ENCODE measurements at places on chromosomes 1 and 21.

DNA sequence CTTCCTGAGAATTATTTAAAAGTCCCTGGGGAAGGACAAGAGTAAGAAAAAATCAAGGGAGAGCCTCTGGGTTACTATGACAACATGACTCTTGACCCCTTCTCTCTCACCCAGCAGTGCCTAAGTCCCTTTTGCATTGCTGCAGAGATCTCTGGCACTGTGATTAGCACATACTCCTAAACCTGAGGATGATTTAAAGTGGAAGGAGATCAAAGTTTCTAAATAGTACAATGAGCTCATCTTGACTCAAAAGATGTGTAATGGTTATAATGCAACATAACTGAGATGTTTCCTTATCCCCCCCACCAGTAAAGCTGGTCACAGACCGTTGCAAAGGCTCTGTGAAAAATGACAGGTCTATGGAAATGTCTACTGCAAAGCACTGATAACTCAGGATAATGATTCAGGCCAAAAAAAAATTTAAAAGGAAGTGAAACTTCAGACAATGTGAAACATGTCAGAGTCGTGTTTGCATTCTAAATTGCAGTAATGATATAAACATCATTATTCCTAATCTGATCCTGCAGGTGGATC lies 519.2 kb downstream of the KIF26B start:
- DNase-seq = no peak

DNA sequence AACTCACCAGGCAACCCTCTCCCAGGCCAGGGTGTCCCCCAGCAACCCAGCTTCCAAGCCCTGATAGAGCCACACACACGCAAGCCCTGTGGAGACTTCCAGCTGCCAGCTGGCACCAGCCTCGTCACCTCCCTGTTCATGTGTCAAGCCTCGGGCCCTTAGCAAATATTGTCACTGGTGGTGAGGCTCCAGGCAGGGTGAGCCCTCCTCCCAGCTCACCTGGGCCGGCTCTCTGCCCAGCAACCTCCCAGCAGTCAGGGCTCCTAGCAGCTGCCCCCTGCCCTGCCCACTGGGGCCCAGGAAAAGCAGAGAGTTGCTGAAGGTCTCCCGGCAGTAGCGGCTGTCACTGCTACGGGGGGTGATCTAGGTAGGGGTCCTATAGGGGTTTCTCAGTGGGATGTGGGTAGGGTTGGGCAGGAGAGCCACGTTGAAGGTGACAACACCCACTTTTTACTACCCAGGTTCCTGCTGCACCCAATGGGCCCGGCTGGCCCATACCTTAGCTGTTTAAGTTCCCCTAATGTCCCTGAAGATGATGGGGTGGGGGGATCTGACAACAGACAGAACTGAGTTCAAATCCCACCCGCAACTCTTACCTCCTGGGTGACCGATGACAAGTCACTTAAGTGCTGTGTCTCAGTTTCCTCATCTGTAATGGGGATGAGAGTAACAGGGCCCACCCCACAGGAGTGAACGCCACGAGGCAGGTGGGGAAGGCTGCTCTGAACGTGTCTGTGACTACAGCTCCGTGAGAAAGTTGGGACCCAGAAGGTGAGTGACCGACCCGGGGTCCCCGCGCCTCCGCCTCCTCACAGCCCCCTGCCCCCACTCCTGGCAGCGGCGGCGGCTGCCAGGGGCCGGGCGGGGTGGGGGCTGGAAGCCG lies 678 bp downstream of the TTC39A start:
- no peak for DNase-seq

DNA sequence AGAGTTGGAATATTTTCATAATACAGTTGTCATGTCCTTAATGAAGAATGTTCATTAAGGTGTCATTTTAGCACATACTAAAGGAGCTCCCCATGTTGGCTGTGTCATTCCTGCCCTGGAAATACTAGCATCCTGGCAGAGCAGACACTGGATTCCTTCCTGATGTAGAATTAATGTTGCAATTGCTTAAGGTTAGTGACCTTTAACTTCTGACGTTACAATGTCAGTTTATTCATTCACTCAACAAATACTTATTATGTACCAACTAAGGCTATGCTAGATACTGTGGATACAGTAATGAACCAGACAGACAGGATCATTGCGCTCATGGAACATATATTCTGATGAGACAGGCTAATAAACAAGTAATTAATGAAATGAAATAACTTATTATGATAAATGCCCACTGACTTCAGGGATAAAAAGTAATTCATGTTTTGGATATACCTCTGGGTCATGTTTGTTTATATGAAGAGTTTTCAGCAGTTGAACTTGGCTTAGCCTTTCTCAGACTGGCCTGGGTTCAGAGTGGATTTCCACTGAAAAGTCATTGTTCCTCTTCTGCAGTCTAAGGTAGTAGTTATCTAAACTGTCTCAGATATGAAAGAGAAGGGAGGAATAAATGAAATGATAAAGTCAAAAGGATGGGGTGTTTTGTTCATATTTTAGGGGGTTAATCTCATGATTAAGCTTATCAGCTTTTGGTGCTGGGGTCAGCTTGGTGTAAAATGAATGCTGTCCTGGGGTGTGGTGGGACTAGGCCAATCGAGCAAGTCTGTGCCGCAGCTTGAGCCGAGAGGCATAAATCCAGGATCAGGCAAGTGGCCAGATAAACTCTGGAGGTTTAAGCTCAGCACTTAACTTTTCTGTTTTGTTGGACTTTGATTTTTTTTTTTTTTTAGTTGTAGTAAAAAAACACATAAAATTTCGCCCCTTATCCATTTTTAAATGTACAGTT lies 43.3 kb upstream of the KCNQ4 start:
- no peak for DNase-seq

- no peak for DNase-seq
Observed at GRCh38 chr1:67668660-67669059, 16.3 kb upstream of the GADD45A start.

- no peak for DNase-seq
Observed at GRCh38 chr21:38211321-38211720, 45.5 kb upstream of the KCNJ15 start.

- no peak for DNase-seq
Observed at GRCh38 chr1:244552336-244552735, 91.3 kb downstream of the CATSPERE start.

DNA sequence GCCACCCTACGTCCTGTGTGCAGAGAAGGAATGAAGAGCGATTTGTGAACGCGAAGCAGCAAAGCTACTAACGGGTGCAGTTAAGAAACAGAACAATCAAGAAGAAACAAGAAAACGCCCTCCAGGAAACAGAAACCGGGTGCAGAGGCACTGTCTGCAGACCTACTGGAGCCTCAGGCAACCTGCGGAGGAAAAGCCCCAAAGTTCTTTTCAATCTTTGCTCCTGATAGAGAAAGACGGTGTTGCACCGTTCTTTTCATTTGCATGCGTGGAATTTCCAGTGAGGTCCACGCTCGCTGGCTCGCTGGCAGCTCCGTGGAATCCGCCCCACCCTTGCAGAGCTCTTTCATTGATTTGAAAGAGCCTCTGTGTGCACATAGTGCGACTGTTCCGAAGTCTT lies 37.0 kb upstream of the PDE9A start:
- DNase-seq = no peak

DNA sequence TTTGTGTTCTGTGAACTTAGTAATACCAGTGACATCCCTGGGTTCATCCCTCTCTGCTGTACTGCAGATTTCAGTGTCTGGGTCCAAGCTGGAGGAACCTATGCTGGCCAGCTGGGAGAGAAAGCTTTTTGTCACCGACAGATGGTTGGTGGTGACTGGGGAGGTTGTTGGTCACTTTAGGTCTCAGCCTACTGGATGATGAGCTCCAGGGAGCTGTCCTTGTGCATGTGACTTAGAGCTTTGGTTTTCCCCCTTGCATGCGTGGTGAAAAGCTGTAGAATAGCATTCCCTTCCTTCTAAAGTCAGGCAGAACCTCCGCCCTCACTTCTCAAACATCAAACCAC lies 22.9 kb upstream of the IKBKE start:
- DNase-seq = no peak

- no peak for DNase-seq
Observed at GRCh38 chr21:26098772-26099397, 71.7 kb downstream of the APP start.

GRCh38 chr1:218480588-218481099 lies 135.5 kb downstream of the TGFB2 start:
- DNase-seq = no peak

DNA sequence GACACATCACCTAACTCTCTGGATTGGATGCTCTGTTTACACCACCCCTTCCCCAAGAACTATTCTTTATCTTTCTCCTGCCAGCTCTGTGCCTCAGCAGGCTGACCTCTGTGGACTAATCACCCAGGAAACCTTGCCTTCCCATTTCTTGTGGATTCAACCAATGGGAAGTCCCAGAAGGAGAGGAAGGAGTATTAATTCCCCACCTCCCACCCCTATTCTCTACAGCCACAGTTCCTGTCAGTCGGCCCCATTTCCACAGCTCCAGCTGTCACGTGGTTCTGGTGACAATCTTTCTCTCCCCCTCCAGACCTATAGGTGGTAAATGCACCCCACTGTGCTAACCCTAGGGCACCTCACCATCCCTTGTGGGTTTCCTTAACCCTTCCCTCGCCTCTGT lies 46.8 kb upstream of the SSBP3 start:
- DNase-seq = no peak

- no peak for DNase-seq
Observed at GRCh38 chr21:34971656-34972055, 77.4 kb downstream of the RUNX1 start.

DNA sequence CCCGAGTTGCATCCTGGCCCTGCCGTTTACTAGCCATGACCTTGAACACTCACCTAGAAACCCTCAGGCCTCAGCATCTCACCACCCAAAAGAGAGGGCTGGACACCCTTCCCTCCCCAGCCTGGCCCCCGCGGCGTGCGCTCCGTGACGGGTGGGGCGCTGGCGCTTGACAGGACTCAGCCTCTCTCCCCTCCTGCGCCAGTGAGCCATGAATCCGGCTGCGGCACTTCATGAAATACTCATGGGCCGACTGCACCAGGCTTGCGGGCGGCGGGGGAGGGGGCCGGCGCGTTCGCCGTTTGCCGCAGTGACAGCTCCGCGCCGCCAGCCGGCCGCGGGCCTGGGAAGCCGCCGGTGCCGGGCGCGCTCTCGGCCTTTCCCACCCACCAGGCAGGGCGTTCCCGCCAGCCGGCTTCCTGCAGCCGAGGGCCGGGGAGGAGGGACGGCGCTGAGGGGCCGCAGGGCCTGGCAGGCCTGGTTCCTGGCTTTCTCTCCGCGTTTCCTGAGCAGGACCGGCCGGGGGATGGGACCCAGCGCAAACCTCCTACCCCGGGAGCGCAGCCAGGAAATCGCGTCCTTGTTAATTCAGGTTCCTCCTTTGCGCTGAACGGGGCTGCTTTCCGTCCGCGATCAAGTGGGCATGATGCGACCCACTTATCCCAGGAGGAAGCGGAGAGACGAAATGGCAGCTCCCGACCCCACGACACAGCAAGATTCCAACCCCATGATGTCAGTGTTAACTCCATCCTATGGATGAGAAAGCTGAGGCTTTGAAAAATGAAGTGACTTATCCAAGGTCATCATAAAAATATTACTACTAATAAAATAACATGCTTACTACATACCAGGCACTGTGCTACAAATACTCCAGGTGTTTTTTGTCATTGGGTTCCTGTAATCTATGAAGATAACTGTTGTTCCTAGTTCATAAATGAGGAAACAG lies 9.1 kb upstream of the LUZP1 start:
- DNase-seq = peak; percentile 63

DNA sequence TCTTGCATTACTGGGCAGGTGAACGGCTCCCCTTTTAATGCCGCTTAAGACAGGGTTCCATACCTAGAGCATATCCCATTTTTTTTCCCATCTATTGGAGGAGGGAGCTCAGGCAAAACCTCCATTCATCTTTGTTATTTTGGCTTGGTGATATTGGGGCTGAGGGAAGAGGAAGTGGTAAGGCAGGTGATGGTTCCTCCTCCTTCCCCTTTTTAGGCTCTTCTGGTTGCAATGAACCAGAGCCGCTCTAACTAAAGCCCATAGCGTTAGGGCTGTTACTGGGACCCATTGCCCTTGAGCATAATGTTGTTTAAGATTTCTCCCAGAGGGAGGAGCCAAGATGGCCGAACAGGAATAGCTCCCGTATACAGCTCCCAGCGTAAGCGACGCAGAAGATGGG lies 21.1 kb downstream of the PYHIN1 start:
- DNase-seq = no peak

DNA sequence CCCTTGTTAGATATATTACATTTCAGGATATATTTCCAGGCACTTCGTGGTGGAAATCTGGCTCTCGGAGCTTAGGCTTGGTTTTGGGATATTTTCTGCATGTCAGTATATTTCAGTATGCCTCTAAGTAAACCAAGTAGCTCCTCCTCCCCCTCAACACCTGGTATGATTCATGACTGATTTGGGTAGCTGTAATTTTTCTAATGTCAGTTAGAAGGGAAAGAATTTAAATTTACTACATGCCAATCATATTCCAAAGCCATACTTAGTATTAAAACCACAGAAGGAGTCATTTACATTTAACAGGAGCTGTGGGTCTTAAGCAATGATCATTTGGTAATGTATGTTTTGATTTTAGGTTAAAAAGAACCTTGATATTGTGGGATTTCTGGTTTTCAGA lies 40.6 kb downstream of the ST6GALNAC3 start:
- no peak for DNase-seq

DNA sequence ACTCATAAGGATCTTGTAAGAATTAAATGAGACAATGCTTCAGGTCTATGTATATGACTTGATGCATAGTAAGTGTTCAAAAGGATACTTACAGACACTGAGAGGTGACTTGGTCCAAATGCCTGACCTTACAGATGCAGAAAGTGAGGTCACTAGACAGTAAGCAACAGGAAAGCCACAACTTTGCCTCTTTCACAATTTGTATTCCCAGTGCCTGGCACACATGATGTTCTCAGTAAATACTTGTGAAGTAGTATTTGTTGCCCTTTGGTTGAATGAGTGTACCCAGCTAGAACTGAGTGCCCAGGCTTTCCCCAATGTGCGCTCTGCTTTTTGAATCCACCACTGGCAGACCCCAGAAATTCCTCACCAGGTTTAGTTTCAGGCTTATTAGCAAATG lies 105.1 kb downstream of the BEND5 start:
- no peak for DNase-seq

- DNase-seq = peak; percentile 91
Observed at GRCh38 chr1:36397378-36398230, at the start of gene LSM10. TSS of gene LSM10 (minus strand) at chr1:36397908. CDS start at chr1:36394129, 3,779 bp downstream.

GRCh38 chr21:28063241-28064216 lies 929.1 kb downstream of the LTN1 start:
- DNase-seq = no peak

DNA sequence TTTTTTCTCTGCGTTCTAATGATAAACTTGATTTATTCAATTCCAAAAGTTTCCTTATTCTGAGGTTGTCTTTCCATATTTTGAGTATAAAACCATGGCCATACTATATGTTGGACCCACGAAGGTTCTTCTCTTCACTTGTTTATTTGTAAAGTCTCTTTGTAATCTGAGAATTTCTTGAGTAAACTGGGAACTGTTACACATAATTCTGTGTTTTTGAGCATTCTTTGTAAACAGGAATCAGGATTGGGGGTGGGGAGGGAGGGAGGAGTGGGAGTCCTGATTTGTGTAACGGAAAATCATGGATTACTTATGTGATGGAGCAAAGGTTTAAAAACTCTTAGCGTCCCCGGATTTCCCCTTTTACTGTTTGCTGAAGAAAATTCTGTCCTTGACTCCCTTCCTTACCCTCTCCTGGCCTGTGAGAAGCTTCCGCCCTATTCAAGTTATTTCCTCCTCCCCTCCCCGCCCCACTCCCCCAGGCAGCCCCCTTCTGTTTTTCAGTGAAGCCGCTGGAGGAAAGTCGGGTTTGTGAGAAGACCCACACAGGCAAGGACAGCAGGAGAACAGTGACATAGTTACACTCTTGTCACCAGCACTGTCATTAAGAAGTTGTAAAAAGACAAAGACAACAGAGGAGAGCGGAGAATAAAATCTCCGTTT lies 6.4 kb upstream of the NBPF11 start:
- DNase-seq = no peak

All from activated CD4-positive, alpha-beta T cell treated with anti-CD3 and anti-CD28 coated beads, Interleukin-2, amount 50 U/mL, for 48 hours (primary cell).